ENCODE measurements at places on chromosomes 11 and 22.

GRCh38 chr22:35598396-35598710, 18.8 kb downstream of the MB start:
- DNase-seq: no peak

DNA sequence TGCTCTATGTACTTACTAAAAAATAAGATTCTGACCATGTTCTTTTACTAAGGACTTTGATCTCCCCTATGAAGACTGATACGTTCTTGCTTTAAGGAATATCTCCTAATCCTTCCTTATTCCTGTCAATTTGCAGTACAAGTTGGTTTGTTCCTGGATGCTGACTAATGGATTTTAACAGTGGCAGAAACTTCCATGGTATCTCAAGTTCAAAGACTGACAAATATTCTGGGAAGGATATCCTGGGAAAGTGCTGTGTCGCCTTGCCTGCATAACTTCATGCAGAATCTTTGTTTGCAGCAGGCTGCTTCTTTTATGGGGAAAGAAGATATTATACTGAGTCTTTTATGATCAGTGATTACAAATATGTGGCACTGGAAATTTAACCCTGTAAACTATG, 8.4 kb upstream of the OR52J3 start:
- no peak for DNase-seq

- no peak for DNase-seq
Observed at GRCh38 chr11:68810164-68810563, 31.6 kb downstream of the CPT1A start.

- peak; percentile 64 for DNase-seq
Observed at GRCh38 chr11:68550485-68550817, 89.9 kb downstream of the PPP6R3 start.

- no peak for DNase-seq
Observed at GRCh38 chr11:15565880-15566279, 451.2 kb downstream of the INSC start.

GRCh38 chr22:20552443-20553401, 45.3 kb downstream of the MED15 start:
- peak; percentile 79 for DNase-seq

DNA sequence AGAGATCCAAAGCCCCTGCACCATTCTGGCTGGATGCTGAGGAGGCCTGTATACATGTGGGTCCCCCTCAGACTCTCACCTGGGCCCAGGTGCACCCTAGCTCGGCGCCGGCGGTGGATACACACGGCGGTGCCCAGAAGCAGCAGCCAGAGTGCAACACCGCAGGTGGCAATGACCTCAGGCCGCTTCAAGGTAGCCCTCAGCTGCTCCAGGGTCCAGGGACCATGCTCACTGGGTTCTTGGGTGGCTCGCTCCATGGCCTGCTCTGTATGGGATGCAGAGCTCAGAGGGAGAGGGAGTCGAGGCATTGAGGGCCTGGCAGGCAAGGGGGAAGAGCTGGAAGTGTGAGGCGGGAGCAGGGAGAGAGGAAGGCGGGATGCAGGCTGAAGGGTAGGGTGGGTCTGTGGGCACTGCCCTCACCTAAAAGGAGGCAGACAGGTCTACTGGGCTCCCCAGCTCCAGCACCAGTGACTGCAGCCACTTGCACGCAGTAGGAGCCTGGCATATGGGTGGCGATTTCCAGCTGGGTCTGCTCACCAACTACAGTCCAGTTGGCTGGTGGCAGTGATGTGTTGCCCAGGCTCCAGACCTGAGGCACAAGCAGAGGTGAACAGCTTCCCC, 3.8 kb downstream of the ROBO4 start:
- no peak for DNase-seq

DNA sequence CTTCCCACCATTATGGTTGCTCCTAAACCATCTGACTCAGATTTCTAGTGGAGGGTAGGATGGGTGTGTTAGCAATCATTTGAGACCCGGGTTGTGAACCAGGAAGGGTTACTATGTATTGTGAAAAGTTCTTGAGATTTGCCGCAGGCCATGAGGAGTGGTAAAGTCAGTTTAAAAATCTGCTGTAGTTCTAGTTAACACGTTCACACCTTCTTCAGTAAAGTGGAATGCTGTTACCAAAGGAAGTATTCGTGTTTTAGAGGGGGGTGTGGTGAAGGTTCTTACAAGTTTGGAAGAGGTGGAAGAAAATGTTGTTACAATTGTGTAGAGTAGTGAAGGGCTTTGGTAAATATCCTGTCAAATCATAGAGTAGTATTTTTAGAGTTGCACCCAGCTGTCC, 2.6 kb downstream of the MTMR3 start:
- no peak for DNase-seq

DNA sequence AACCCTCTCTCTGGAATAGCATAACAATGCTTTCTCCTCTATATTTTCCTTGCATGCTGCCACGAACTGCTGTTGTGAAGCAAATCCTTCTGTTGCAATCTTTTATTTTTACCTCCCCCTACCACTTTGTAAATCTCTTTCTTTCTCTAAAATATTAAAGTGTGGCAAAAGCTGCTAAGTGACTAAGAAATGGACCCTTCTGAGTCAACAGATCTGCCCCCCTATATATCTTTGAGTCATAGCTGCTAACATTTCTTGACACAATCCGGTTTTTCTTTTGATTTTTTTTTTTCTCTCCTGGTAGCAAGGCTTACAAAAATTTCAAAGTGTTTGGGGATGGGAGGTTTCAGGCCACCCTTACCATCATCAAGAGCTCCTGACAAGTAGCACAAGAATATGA, 39.0 kb upstream of the KIRREL3 start:
- DNase-seq: no peak

- no peak for DNase-seq
Observed at GRCh38 chr11:126035718-126036117, 26.9 kb downstream of the CDON start.

DNA sequence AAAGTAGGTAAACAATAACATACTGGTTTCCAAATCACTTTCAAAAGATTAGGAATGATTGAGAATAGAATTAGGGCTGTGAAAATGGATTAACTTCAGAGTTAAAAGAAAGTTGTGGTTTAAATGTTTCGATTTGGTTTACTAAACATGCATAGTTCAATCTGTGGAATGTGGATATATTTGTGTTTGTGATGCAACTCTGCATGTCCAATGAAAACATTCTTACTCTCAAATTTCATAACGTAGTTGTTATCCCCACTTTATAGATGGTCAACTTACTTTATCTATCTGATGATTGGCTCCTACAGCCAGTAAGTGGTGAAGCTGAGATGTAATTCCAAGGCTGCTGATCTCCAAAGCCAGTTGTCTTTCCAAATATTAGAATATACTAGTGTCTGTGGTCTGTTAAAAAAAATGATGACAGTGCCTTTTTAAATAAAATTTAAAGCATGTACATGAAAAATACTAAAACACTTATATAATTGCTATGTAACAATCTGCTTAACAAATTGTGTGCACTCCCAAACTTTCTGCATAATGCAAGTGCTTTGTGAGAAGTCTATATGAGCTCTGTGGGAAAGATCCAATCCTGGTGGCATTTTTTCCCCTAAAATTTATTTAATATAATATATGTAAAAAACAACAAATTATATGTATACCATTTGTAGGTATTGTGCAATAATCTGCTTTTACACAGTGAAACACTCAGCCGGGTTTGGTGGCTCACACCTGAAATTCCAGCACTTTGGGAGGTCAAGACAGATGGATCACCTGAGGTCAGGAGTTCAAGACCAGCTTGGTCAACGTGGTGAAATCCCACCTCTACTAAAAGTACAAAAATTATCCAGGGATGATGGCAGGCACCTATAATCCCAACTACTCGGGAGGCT, 9.7 kb upstream of the SIK3 start:
- DNase-seq: peak; percentile 70

DNA sequence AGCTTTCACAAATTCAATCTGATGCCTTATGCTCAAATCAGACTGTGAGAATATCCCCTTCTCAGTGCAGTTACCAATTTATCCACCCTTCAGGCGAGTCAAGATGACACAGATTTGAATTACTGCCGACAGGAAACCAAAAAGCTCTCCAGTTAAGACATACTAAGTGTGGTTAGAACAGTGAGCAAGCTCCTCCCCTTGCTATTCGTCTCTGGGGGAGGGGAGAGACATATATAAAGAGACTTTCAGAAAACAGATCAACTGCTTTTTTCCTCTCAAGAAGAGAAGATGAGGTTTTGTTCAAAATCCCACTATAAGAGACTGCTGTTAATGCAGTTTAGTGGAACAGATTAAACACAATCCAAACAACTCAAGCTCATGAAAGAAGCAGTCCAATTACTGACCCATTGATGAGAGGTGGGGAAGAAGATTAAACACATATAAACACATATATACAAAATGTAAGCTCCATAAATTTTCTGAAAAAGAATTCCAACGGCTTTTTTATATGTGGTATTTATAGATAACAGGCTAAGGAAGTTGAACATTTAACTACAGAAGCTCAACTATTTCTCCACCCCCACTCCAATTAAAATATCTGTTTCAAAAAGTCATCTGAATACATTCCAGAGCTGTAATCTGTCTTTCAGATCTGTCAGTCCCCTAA, 102.7 kb downstream of the MRTFA start:
- peak; percentile 90 for DNase-seq

- DNase-seq: no peak
Observed at GRCh38 chr22:32222991-32223390, 18.1 kb upstream of the RFPL2 start.

DNA sequence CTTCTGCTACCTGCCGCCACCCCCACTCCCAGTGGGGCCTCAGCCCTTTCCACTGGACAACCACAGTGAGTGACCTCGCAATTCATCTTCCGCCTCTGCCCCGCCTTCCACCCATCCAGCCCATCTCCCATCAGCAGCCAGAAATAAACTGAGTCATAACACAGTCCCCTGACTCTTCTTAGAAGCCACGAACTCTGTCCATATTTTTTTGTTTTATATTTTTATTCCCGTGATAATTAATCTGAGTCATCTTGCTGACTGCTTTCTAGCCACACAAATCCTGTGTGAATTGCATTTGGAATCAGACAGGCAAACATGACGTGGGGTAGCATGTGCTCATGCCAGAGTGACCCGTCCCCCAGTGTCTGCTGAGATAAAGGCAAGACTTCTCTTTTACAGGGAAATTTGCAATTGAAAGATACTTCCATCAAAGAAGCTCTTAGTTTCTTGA, 7.0 kb downstream of the FADD start:
- peak; percentile 90 for DNase-seq

DNA sequence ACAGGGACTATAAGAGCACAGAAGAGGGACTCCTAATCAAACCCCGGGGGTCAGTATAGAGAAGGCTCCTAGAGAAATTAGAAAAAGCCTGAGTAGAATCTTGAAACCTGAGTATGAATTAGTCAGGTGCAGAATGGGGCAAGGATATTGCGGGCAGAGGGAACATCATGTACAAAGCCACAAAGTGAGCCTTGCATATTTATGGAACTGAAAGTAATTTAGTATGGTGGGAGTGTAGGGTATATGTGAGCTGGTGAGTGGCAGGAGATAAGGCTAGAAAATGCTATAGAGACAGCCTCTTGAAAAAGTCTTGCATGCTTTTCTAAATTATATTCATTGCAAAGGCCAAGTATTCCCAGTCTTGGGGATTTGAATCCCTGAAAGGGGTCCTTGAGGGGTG, 93.7 kb downstream of the STIM1 start:
- DNase-seq: no peak

DNA sequence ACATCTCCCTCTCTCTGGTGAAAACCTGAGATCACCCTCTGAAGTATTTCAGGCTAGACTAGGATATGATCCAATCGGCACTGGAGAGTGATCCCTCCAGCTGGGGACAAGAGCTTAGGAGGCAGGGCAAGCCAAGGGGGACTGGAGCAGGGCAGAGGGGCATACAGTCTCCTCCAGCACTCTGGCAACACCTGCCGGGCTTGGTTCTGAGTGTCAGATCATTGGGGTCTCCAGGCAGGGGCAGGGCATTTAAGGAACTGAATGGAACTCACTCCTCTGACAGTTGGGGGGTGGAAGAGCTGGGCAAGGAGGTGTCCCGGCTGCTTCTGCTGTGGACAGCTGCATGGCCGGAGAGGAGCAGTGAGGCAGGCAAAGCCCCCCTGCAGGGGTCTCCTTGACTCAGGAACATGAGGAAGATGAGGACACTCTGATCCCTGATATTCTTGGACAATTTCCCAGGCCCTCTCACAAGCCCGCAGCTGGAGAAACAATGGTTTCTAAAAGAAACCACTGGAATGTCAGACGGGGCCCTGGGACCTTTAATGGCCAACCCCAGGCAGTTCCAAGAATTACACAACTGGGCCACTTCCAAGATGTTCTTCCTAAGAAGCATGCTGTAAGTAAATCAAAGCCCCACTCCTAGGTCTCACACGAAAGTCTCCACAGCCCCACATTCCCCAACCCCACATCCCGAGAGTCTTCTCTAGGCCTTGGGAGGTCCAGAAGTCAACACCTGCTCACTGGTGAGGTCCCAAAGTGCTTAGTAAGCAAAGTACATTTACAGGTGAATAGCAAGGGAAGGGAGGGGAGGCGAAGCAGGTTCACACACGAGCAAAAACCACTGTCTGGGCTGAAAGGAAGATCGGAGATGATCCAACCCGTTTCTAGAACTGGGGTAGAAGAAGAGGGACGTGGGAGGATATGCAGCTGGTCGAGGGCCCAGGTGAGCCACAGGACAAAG, 1.2 kb upstream of the CCDC86 start:
- peak; percentile 86 for DNase-seq

DNA sequence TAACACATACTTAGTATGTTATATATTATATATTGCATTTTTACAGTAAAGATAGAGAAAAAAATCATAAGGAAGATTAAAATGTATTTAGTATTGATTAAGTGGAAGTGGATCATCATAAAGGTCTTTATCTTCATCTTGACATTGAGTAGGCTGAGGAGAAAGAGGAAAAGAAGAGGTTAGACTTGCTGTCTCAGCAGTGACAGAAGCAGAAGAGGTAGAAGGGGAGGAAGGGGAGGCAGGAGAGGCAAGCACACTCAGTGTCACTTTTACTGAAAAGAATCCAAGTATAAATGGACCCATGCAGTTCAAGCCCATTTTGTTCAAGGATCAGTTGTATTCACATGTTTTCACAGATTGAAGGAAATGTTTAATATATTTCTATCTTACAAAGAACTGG, 69.7 kb downstream of the GAB2 start:
- DNase-seq: no peak

GRCh38 chr11:67022961-67023956, at the start of gene SYT12:
Gene SYT12, plus strand, starts transcription at chr11:67023134. Its CDS starts 7,011 bp downstream, at chr11:67030145.
- DNase-seq: peak; percentile 29

- no peak for DNase-seq
Observed at GRCh38 chr11:128860571-128861361, 6.3 kb downstream of the KCNJ1 start.

GRCh38 chr11:77377734-77378133, 76.2 kb upstream of the GDPD4 start:
- DNase-seq: no peak

DNA sequence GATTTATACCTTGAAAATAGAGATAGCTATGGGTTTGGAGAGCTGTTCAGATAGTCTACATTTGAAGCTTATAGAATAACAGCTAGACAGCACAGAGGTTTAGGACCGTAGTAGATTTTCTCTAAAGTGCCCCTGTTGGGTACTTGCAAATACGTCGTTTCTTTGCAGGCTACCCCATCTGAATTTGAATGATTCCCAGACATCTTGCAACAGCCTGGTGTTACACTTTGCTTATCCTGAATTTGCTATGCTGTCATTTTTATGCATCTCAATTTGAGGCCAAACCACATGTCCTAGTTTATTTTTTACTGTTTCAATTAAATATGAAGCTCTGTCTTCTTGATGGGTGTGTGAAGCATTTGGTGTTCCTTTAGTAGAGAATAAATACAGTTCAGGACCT, 142.1 kb downstream of the WNT11 start:
- DNase-seq: no peak

GRCh38 chr11:60766547-60766946, 9.9 kb downstream of the MS4A15 start:
- no peak for DNase-seq

All from iris pigment epithelial cell (primary cell).